ENCODE measurements at places on chromosomes 5 and 9. TPM values are rescaled to one million over a fixed set of nuclear protein-coding genes. Genes with fewer than 3 reads are reported as not detected.

DNA sequence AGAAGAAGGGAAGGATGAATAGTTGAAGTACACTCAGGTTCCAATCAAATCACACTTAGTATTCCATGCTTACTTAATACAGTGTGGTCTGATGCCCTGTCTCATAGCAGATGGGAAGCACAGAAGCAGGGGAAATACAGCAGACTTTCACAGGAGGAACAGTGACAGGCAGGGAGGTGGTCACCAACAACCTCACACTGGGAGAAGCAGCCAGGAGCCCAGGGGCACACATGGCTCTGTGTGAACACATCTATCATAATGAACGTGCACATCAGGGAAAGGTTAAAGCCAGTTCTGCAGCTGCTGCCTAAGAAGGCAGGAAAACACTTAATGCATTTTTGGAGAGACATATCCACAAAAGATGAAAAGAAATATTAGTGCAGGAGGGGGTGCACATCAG, 312.3 kb downstream of the MED10 start:
- H3K4me1 ChIP-seq = no peaks in the 10 kb centered on the region
- no peak overlapping the region for H3K4me3 ChIP-seq
- no peak for DNase-seq
- no peak overlapping the region for H3K27ac ChIP-seq
- no peaks in the 10 kb centered on the region for H3K36me3 ChIP-seq

DNA sequence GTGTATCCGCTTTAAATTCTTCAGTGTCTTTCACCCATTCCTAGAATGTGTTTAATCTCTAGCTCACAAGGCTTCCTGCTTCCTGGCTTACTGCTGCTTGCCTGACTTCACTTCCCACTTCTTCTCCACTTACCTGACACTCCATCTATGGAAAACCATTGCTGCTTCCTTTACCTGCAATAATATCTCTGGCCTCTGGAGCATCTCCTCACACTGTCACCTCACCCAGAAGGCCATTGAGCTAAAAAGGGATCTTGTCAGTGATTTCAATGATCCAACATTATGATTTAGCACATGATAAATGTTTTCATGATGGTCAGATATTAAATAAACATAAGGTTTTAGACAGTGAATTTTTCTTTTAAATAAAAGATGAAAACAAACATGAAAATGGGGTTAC, 281.1 kb downstream of the MRPS30 start:
- H3K27ac ChIP-seq = no peak overlapping the region
- H3K4me1 ChIP-seq = no peaks in the 10 kb centered on the region
- no peak overlapping the region for H3K4me3 ChIP-seq
- DNase-seq = no peak
- H3K36me3 ChIP-seq = no peaks in the 10 kb centered on the region

DNA sequence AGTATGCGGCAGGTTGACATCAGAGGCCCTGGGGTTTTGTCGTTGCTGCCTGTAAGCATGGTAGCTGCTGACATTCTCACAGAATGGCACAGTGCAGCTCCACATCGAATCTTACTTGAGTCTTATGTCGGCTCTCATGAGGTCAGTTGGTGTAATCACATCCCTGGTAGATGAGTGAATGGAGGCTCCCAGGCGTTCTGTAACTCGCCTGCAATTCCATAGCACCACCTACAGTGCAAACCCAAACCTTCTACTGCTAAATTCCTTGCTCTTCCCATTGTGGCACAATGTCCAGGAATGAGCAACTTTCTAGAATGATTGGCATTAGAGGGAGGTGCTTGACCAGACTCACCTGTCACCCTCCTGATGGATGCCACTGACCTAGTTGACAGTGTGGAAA, 578.4 kb downstream of the CCDC171 start:
- no peak overlapping the region for H3K4me3 ChIP-seq
- DNase-seq = no peak

DNA sequence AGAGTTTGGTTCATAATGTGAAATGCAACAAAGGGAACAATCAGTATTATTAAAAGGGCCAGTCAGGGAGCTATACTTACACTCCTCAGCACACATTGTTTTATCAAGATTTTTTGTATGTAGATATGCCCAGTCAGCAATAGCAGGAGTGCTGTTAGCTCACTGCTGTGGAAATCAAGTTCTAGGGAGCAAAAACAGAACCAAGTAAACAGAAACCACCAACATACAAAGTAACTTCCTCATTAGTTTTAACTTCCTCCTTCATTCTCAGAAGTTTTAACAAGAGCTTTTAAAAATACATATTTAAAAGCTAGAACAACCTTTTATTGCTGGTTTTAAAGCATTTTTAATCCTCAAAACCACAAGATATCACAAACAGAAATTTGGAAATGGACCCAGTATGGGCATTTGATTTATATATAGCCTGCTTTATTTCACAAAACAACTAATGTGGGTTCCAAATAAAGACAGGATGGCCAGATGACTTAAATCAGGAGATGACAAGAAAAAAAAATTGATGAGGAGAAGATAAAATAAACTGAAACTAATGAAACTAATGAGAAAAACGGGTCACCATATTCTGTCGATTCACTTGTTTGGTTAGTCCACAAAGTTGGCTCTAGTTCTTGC, 178.5 kb downstream of the ADAMTS12 start:
- no peak overlapping the region for H3K27ac ChIP-seq
- H3K4me1 ChIP-seq = no peaks in the 10 kb centered on the region
- H3K36me3 ChIP-seq = no peaks in the 10 kb centered on the region
- H3K27me3 ChIP-seq = no peaks in the 10 kb centered on the region

FGD3 gene
- 2.2 TPM for total RNA-seq

GRCh38 chr5:179833056-179833708, 12.5 kb downstream of the SQSTM1 start:
- H3K36me3 ChIP-seq = peaks cover 88% of the 10 kb centered on the region
- peaks cover 8% of the 10 kb centered on the region for H3K4me1 ChIP-seq
- no peak overlapping the region for H3K27ac ChIP-seq
- no peak overlapping the region for H3K4me3 ChIP-seq
